ENCODE measurements at places on chromosomes 11 and 22.

GRCh38 chr11:108622341-108622740 lies 28.8 kb upstream of the EXPH5 start:
- no peak for DNase-seq

GRCh38 chr11:61826930-61827570 lies 1.1 kb upstream of the FADS2 start:
- DNase-seq = no peak

GRCh38 chr22:45996241-45997076 lies 19.5 kb upstream of the WNT7B start:
- no peak for DNase-seq

GRCh38 chr22:37636186-37636948 lies 3.1 kb upstream of the SH3BP1 start:
- DNase-seq = no peak

GRCh38 chr11:72069787-72070251 lies 10.5 kb downstream of the NUMA1 start:
- no peak for DNase-seq

GRCh38 chr11:73321604-73322381 lies 13.7 kb downstream of the ARHGEF17 start:
- DNase-seq = no peak

DNA sequence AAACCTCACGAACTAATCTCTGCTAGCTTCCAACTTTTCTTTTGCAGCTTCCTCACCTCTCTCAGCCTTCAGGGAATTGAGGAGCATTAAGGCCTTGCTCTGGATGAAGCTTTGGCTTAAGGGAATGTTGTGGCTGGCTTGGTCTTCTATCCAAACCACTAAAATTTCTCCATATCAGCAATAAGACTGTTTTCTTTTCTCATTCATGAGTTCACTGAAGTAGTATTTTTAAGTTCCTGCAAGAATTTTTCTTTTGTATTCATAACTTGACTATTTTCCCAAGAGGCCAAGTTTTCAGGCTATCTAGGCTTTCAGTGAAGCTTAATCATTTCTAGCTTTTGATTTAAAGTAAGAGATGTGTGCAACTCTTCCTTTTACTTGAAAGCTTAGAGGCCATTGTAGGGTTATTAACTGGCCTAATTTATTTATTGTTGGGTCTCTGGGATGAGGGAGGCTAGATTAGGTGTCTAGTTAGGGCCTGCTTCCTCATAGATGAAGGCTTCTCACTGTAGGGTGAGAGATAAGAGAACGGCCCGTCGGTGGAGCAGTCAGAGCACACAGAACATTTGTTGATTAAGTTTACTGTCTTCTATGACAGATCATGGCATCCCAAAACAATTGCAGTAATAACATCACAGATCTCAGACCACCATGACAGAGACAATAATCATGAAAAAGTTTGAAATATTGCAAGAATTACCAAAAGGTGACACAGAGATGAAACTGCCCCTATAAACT lies 33.2 kb downstream of the CSF2RB start:
- DNase-seq = no peak

- no peak for DNase-seq
Observed at GRCh38 chr11:11157185-11157584, 195.9 kb downstream of the CSNK2A3 start.

- no peak for DNase-seq
Observed at GRCh38 chr11:73380897-73381410, 4.8 kb downstream of the RELT start.

DNA sequence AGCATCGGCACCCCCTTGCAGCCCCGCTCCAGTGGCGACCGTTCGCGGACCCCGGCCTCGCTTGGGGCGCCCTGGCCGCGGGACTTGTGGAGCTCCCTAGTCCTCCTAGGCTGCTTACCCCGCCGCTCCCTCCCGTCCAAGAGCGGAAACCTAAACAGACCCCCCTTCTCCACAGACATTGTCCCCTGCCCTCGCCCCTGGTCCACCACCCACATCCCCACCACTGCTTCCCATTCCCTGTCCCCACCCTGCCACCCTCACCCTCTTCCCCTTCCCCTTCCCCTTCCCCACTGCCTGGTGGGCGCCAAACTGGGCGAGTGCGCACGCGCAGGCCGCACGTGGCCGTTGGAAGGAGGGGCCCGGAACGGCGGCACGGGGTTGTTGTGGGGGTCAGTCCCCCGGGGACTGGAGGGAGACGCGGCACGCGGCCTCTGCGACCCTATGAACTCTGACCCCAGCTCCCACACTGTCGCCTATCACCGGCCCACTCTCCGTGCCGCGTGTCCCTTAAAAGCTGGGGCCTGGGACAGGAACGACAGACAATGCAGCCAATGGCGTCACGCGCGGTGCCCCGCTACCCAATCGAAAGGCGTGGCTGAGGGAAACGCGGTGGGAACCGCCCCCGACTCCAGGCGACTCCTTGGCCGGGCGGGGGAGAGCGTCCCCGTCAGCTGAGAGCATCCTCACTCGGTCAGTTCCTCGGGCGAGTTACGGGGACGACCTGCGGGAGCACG lies at the start of gene SNX32:
Gene SNX32 (plus strand): TSS at position 667 of the 734 bp plus-strand sequence. CDS start 103 bp downstream, outside the sequence.
- DNase-seq = peak; percentile 87

- no peak for DNase-seq
Observed at GRCh38 chr22:21054714-21055563, 9.2 kb downstream of the LRRC74B start.

DNA sequence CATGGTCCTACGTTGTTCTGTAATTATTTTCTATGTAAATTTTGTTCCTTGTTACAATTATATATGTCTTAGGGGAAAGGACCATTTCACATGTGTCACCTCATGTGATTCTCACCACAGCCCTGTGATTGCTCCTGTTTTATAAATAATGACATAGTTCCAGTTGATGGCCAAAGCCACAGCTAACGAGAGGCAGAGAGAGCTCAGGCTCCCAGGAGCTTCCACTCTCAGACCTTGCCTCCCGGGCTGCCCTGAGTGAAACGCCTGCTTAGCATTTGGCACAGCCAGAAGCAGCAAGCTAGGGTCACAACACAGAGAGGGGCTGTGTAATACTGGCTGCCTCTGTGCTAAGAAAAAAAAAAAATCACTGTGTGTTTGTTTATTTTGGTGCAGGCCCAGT lies 5.9 kb downstream of the TMEM121B start:
- DNase-seq = no peak

DNA sequence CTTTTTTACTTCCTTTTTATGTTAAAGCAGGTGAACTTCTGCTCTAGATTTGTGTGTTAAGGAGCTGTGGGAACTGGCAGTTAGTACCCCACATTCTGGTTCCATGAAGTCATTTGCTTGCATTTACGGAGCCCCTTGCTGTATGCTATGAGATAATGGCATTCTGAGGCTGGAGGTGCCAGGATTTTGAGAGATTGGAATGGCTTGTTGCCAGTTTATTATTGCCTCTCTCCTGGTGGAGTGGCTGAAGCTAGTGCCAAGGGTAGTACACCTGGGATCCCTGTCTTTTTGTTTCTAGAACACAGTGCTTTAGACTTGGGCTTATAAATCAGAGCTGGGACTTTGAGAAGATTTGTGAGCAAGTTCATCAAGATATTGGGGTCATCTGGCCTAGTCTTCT lies 73.8 kb downstream of the STIM1 start:
- no peak for DNase-seq
